ENCODE measurements at places on chromosomes 11 and 22.

- DNase-seq = no peak
Measured at GRCh38 chr11:61780581-61781162, 11.7 kb downstream of the TMEM258 start.

DNA sequence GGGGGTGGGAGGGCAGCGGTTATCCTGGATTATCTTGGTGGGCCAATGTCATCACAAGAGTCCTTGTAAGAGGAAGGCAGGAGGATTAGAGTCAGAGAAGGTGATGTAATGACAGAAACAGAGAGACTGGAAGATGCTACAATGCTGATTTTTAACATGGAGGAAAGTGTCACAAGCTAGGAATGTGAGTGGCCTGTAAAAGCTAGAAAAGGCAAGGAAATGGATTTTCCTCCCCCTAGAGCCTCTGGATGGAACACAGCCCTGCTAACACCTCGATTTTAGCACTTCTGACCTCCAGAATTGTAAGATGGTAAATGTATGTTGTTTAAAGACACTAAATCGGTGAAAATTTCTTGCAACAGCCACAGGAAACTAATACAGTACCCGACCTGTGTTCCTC, 109.3 kb downstream of the MN1 start:
- DNase-seq = no peak

- no peak for DNase-seq
Measured at GRCh38 chr22:48758881-48759875, 1068.5 kb downstream of the BRD1 start.

DNA sequence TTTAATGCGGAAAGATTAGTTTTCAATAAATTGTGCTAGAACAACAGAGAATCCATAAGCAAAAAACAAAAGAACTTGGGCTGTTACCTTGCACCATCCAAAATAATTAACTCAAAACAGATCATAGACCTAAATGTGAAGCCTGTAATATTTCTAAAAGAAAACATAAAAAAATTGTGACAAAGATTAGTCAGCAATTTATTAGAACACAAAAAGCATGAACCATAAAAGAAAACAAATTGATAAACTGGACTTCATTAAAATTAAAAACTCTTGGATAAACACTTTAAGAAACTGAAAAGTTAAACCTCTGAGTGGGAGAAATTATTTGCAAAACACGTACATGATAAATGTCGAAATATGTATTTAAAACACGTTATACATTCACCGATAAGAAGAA, 21.5 kb downstream of the DDI1 start:
- no peak for DNase-seq
